ENCODE measurements at places on chromosomes 2 and 18. TPM values are rescaled to one million over a fixed set of nuclear protein-coding genes. Genes with fewer than 3 reads are reported as not detected.

KRTCAP3 gene
- polyA plus RNA-seq = 1.6 TPM

FAM110C gene
- not detected for polyA plus RNA-seq

PGAP1 gene
- 0.56 TPM for polyA plus RNA-seq

G6PC2 gene
- polyA plus RNA-seq = not detected

CXCR2 gene
- 0.40 TPM for polyA plus RNA-seq

SLC23A3 gene
- 0.63 TPM for polyA plus RNA-seq

WDR43 gene
- 38.0 TPM for polyA plus RNA-seq

NMUR1 gene
- 0.33 TPM for polyA plus RNA-seq

TRIM54 gene
- not detected for polyA plus RNA-seq

HS6ST1 gene
- polyA plus RNA-seq = 4.3 TPM

SERPINB2 gene
- polyA plus RNA-seq = not detected

DDX18 gene
- 44.3 TPM for polyA plus RNA-seq

TRMT61B gene
- 20.0 TPM for polyA plus RNA-seq

DSC3 gene
- not detected for polyA plus RNA-seq

ZNF396 gene
- polyA plus RNA-seq = 1.5 TPM

MARCHF4 gene
- polyA plus RNA-seq = not detected

REV1 gene
- polyA plus RNA-seq = 15.8 TPM

LRRTM4 gene
- not detected for polyA plus RNA-seq

CYP26B1 gene
- polyA plus RNA-seq = not detected

ATP6V1B1 gene
- not detected for polyA plus RNA-seq

PROKR1 gene
- polyA plus RNA-seq = not detected

TXNDC2 gene
- polyA plus RNA-seq = not detected

GREB1 gene
- not detected for polyA plus RNA-seq

BMP10 gene
- not detected for polyA plus RNA-seq

TLX2 gene
- polyA plus RNA-seq = not detected

CYS1 gene
- not detected for polyA plus RNA-seq

ZSWIM2 gene
- not detected for polyA plus RNA-seq

AMER3 gene
- polyA plus RNA-seq = not detected

PARD6G gene
- not detected for polyA plus RNA-seq

PRSS56 gene
- polyA plus RNA-seq = not detected

ANAPC1 gene
- 20.7 TPM for polyA plus RNA-seq

MAL gene
- polyA plus RNA-seq = 10.2 TPM

MYOM1 gene
- polyA plus RNA-seq = 2.4 TPM

HMSD gene
- polyA plus RNA-seq = not detected

CERKL gene
- 13.0 TPM for polyA plus RNA-seq

Measured in IgD-negative memory B cell (primary cell).